ENCODE measurements at places on chromosomes 16 and 17. TPM values are rescaled to one million over a fixed set of nuclear protein-coding genes. Genes with fewer than 3 reads are reported as not detected.

The CBLN1 gene
- total RNA-seq, result 1.2 TPM

The GLIS2 gene
- 1.3 TPM for total RNA-seq

The RMI2 gene
- total RNA-seq, result 7.9 TPM

The SLC9A5 gene
- 0.57 TPM for total RNA-seq

The PTGES3L gene
- 1.8 TPM for total RNA-seq

The NUPR1 gene
- 193 TPM for total RNA-seq

The MMP28 gene
- 62.5 TPM for total RNA-seq

The EXOC3L1 gene
- total RNA-seq, result 0.95 TPM

The MT1M gene
- 14.2 TPM for total RNA-seq

The NPIPB9 gene
- total RNA-seq, result 2.7 TPM

The SYT17 gene
- total RNA-seq, result 3.7 TPM

The GOSR1 gene
- 34.9 TPM for total RNA-seq

The SLFN12L gene
- total RNA-seq, result 0.34 TPM
